ENCODE measurements at places on chromosomes 6 and 20. TPM values are rescaled to one million over a fixed set of nuclear protein-coding genes. Genes with fewer than 3 reads are reported as not detected.

The SLC17A2 gene
- not detected for total RNA-seq

The DYNLRB1 gene
- 138 TPM for total RNA-seq

- no peak for DNase-seq
These were observed 533.1 kb upstream of the CDH4 start for GRCh38 chr20:60718743-60719480.

- DNase-seq: no peak
These were observed 712.5 kb upstream of the NRSN1 start for GRCh38 chr6:23413327-23414050.

GRCh38 chr20:36085686-36086267, 68.8 kb upstream of the EPB41L1 start:
- DNase-seq: no peak

The THBD gene
- total RNA-seq: 106 TPM

GRCh38 chr20:4418141-4418540, 303.6 kb upstream of the PRND start:
- DNase-seq: no peak

The COMMD7 gene
- total RNA-seq: 24.6 TPM

The TBX18 gene
- 53.5 TPM for total RNA-seq

The OR2H1 gene
- not detected for total RNA-seq

GRCh38 chr6:22295145-22295544, 1.7 kb downstream of the PRL start:
- no peak for DNase-seq

- no peak for DNase-seq
These were observed 66.0 kb upstream of the CDH4 start for GRCh38 chr20:61185841-61186601.

The C6orf141 gene
- 0.42 TPM for total RNA-seq

- DNase-seq: no peak
These were observed 80.7 kb downstream of the FOXF2 start for GRCh38 chr6:1470040-1470439.

The HLA-DQA2 gene
- 0.85 TPM for total RNA-seq

The RIMS1 gene
- total RNA-seq: 3.5 TPM

DNA sequence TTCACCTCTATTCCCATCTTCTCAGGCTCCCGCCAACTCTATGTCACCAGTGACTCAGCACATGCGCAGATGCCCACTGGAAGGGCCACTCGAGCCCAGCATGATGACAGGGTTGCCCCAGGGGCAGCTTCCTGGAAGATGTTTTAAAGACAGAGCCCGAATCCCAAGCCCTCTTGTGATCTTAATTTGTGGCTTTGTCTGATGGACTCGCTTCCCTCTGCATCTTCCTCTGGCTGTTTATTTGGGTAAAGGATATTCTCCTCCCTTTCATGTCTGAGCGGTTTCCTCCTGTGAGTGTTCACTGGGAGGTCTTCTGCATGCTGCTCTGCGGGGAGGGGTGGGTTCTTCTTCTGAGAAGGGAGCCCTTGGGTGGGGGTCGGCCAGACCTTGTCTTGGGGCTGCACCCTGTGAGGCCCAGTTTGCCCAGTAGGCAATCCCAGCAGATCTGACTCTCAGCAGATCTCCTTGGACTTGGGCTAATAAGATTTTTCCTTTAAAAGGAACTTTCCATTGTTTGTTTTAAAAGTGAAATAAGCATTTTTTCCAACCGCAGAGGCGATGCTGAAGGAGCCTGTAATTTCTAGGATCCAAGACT, 401.0 kb downstream of the CDC5L start:
- DNase-seq: no peak

The EPPIN gene
- total RNA-seq: not detected

- no peak for DNase-seq
These were observed 379.0 kb upstream of the FLRT3 start for GRCh38 chr20:14716351-14716801.

GRCh38 chr20:32205843-32206759, 1.4 kb downstream of the PLAGL2 start:
- no peak for DNase-seq

- DNase-seq: no peak
These were observed 113.7 kb downstream of the TRIM27 start for GRCh38 chr6:28809947-28810658.

DNA sequence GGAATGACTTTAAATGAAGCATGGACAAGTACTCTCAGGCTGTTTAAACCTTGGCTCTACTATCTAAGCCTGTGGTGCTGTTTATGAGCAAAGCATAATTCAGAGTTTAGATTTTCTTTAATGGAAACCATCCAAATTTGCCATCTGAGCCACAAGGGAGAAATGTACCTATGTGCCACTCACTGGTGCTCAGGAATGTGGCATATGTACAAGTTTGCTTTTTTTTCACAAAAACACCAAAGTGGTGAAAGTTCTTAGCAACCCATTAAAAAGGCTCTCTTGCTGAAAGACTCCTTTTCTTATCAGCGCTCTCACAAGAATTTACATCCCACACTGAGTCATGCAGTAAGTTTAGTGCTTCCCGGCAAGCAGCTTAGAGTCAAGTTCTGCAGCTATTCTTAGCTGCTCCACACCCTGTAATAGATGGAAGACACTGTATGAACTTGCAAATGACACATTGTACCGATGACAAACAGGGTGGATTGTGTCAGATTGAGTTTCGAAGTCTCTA, 57.3 kb upstream of the MLIP start:
- peak; percentile 15 for DNase-seq

- DNase-seq: no peak
These were observed 82.3 kb upstream of the KCNG1 start for GRCh38 chr20:51104960-51105920.

The HLA-DMA gene
- total RNA-seq: 41.7 TPM

The EPB41L1 gene
- 102 TPM for total RNA-seq

- no peak for DNase-seq
These were observed 19.2 kb downstream of the C6orf89 start for GRCh38 chr6:36904851-36905393.

GRCh38 chr20:55239269-55239668, 763.9 kb downstream of the DOK5 start:
- DNase-seq: no peak

DNA sequence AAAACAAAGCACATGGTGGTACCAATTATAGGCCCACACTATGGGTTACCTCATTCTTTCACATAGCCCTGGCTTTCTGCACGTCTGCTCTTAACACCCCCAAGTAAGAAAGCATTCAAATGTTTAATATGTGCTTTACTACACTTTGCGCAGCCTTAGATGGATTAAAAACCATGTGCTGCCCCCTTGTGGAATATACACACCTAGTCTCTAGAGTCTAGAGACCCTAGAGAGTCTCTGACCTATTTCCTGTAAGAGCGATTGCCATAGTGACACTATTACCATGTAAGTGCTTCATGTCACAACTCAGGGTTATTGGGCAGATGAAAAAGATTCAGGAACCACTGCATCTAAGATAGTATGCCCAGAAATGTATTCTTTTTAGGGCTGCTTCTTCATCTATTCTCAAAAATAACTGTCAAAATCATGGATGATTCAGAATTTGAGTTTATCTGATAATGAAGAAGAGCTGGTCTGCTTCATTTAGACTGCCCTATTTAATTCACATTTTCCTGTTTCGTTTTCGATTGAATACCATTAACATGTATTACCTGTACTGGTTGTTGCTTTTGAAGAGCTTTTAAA, 186.3 kb downstream of the ADGB start:
- no peak for DNase-seq

The LAMA5 gene
- 289 TPM for total RNA-seq

The UQCC2 gene
- 15.0 TPM for total RNA-seq

- DNase-seq: no peak
These were observed 297.1 kb downstream of the DHX35 start for GRCh38 chr20:39259010-39259803.

The GGTLC1 gene
- total RNA-seq: not detected

The SLPI gene
- 56.0 TPM for total RNA-seq

The MYCT1 gene
- total RNA-seq: 7.2 TPM

GRCh38 chr6:80454197-80454596, 347.7 kb downstream of the BCKDHB start:
- no peak for DNase-seq

GRCh38 chr20:36628076-36628475, 17.9 kb downstream of the SLA2 start:
- no peak for DNase-seq
